Activated CD8-positive, alpha-beta T cell treated with anti-CD3 and anti-CD28 coated beads, Interleukin-2, amount 10 ng/mL, durations not matched to agents 7 days and 5 days (primary cell): ENCODE measurements at places on chromosomes 12 and 14. TPM values are rescaled to one million over a fixed set of nuclear protein-coding genes. Genes with fewer than 3 reads are reported as not detected.

- no peak for DNase-seq
These were observed 6.6 kb upstream of the ADGRD1 start for GRCh38 chr12:130947028-130947613.

The CLEC12A gene
- 6.3 TPM for total RNA-seq

The TRMT5 gene
- 6.8 TPM for total RNA-seq

DNA sequence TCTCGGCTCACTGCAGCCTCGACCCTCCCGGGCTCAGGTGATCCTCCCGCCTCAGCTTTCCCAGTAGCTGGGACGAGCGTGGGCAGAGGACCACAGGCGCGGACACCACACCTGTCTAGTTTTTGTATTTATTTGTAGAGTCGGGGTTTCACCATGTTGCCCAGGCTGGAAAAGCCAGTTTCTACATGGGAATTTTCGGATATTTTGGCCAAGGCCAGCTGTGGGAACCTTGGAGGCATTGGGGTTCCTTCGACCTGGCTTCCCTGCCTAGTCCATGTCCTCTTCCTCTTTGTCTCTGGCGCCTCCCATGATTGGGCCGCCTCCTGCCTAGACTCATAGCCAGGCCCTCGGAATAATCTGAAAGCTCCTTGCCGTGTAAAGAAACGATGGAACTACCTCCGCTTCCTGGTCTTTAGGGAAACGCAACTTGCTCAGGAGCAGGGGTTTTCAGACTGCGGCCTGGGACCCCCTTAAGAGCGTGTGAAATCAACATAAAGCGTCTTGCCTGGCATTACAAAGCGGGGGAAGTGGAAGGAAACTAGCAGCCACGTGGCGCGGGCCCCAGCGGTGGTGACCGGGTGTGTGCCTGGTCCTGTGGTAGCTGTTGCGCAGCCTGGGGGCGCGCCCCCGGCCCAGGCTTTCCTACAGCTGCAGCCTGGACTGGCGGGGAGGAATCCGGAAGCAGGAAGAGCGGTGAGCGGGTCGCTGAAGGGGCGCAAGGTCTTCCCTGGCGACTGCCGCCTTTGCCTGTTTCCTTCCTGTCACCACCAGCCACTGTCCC is 1.4 kb upstream of the HSP90AA1 start:
- peak; percentile 68 for DNase-seq

The HCAR2 gene
- total RNA-seq, result not detected

GRCh38 chr12:123690191-123690840 is 19.4 kb downstream of the TCTN2 start:
- DNase-seq, result no peak

DNA sequence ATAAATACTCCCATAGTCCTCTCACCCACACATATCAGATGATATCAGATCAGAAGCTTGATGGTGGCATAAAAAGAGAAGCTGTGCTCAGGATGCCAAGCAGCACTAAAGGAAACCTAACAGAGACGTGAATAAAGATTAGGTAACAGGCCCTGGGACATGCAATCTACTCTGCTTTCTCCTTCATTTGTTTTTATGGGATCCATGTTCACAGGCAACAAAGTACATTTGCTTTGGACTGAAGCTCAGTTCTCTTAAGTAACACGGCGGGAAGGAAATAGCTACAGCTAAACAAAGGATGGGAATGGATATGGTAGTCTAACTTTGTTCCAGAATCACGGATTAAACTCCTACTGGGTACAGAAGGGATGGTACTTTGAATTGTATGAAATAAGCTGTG is 119.5 kb downstream of the TTC7B start:
- no peak for DNase-seq

The ANKRD33 gene
- total RNA-seq, result not detected

The NEUROD4 gene
- not detected for total RNA-seq

DNA sequence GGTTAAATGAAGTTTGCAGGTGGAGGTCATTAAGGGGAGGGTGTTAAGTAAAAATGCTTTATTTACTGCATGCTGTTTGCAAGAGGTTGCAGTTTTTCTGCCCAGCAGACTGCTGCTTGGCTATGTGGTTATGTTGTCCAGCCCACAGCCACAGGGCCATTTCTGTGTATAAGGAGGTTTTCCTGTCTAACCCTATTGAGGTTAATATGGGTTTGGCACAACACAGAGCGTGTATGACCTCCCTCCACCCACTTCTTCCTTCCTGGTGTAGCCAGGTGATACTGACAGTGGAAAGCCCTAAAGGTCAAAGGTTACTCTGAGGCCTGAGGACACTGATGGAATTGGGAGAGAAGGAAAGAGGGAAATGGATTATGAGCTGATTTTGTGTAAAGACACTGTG is 253.7 kb upstream of the PWP1 start:
- no peak for DNase-seq

The SOAT2 gene
- 13.3 TPM for total RNA-seq

The SLC16A7 gene
- 38.8 TPM for total RNA-seq

The RNASE3 gene
- not detected for total RNA-seq

DNA sequence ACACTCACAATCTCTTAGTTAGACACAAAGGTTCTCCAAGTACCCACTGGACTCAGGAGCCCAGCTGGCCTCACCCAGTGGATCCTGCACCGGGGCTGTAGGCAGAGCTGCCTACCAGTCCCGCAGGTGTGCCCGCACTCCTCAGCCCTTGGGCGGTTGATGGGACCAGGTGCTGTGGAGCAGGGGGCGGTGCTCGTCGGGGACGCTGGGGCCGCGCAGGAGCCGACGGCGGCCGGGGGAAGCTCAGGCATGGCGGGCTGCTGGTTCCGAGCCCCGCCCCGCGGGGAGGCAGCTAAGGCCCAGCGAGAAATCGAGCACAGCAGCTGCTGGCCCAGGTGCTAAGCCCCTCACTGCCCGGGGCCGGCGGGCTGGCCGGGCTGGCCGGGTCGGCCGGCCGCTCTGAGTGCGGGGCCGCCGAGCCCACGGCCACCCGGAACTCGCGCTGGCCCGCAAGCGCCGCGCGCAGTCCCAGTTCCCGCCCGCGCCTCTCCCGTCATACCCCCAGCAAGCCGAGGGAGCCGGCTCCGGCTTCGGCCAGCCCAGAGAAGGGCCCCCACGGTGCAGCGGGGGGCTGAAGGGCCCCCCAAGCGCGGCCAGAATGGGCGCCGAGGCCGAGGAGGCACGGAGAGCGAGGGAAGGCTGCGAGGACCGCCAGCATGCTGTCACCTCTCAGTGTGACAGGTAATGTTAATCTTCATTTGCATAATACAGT is 506.8 kb downstream of the LRFN5 start:
- DNase-seq, result no peak

The METTL1 gene
- total RNA-seq, result 28.8 TPM

GRCh38 chr12:71312768-71313403 is 126.7 kb upstream of the LGR5 start:
- DNase-seq, result no peak

GRCh38 chr14:35509846-35510245 is 24.1 kb upstream of the INSM2 start:
- no peak for DNase-seq
